ENCODE measurements at places on chromosomes 3 and 15.

- no peak for DNase-seq
Observed at GRCh38 chr15:37581866-37582532, 352.4 kb upstream of the TMCO5A start.

DNA sequence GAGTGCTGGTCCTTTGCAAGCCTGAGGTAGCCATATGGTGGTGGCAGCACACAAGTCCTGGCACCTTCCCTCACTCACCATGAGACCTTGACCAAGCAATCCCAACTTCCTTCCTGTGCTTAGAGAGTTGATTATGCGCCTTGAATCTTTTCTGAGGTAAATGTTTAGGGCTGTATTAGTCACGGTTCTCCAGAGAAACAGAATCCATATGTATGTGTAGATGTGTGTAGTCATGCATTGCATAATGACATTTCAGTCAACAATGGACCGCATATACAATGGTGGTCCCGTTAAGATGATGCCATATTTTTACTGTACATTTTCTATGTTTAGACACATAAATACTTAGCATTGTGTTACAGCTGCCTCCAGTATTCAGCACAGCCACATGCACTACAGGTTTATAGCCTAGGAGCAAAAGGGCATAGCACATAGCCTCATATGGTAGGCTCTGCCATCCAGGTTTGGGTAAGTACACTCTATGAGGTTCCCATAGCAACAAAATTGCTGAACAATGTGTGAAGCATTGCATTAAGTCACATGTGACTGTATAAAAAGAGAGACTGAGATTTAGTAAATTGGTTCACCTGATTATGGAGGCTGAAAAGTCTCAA lies 20.2 kb upstream of the NUP210 start:
- no peak for DNase-seq

DNA sequence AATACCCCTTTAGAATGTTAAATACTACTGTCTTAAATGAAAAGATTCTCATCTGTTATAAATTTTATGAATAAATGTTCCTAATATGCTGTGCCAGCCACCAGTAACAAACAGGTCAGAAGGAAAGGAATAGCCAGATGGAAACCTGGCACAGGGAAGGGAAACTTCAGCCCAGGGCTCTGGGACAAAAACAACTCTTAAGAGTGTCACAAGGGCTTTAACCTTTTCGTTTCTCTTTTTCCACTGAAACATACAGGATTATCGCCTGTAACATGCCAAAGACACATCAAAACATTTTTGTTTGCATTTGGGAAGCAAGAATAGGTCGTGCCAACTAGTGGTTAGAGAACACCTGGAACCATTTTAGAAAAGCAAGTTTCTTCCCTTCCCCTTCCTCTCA lies 109.0 kb upstream of the NEDD4 start:
- DNase-seq = no peak

DNA sequence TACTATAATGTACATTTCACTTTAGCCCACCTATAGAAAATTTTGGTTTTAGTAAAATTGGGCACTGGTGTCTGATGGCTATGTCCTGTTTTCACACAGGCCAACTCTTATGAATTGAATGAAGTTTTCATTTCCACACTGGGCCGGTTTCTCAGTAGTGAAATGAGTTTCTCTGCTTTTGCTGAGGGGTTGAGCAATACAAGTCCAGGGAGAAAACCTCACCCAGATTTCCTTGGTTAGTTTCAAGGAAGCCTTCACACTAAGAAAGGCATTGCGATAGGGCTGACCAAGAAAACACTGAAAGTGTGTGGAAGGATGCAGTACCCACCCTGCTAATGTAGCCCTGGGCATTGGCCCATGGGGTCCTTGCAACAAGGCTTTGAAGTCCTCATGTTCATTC lies 331.5 kb upstream of the CFAP20DC start:
- DNase-seq = no peak

GRCh38 chr3:31157893-31158620 lies 263.6 kb upstream of the GADL1 start:
- DNase-seq = no peak

GRCh38 chr15:65494076-65494475 lies 23.4 kb downstream of the DPP8 start:
- no peak for DNase-seq

DNA sequence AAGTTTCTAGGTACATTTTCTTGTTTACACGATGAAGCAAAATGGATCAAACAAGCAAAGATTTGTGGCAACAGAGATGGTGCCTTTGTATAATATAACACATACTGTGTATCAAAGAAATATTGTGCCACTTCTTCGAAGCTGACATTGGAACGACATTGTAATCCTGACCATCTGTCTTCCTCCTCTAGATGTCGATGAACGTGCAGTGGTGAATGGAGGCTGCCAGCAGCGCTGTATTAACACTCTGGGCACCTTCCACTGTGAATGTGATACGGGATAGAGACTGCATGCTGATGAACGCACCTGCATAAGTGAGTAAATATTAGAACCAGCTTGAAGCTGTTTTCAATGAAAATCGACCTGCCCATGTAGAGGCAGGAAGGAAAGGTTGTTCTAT lies 613.3 kb upstream of the GOLIM4 start:
- no peak for DNase-seq

DNA sequence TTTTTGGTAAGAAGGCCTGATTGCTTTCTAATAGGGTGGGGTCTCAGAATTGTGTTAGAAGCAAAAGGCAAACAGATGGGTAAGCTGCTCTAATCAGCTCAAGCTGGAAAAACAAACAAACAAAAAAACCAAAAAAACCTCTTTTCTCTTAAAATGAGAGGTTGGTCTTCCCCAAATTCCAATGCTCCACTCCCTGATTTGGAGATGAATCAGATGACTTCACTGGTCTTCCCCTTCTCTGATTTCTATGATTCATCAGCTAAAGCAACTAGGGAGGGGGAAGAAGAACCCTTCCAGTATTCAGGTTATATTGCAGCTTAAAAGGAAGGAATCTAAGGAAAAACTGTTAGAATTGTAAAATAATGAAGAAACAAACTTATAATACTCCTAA lies 9.6 kb upstream of the ANXA2 start:
- DNase-seq = no peak

DNA sequence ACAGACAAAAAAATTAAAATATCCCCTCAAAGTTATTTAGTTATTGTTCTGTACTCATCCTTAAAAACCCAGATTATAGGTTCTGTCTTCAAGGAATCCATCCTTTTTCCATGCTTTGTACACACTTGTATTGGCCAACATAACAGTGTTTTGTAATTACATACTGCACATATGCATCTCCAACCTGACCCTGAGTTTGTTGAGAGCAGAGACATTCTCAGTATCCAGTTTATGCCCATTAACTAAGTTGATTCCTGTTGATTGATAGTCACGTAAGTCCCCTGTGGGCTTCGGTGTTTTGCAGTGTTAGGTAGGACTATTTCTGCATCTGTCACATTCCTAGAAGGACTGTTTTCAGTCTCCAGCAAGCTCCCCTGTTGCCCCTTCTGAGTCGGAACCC lies 33.6 kb downstream of the MOBP start:
- DNase-seq = no peak

DNA sequence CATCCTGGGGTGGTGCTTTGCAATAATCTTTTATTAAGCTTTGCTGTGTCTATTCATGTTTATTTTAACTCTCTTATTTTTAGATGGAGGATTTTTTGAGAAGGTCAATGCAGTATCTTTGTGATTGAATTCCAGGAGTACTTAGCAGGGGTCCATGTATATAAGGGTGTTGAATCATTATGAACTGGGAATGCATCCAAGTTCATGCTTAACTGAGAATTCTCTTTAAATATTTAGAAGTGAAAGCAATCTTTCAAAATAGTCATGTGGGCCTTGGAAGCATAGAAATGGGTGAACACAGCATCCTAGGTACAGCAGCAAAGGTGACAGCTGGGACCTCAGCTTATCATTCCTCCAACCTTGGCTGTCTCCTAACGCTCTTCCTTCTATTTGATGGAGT lies 27.3 kb downstream of the SPTSSB start:
- DNase-seq = no peak

DNA sequence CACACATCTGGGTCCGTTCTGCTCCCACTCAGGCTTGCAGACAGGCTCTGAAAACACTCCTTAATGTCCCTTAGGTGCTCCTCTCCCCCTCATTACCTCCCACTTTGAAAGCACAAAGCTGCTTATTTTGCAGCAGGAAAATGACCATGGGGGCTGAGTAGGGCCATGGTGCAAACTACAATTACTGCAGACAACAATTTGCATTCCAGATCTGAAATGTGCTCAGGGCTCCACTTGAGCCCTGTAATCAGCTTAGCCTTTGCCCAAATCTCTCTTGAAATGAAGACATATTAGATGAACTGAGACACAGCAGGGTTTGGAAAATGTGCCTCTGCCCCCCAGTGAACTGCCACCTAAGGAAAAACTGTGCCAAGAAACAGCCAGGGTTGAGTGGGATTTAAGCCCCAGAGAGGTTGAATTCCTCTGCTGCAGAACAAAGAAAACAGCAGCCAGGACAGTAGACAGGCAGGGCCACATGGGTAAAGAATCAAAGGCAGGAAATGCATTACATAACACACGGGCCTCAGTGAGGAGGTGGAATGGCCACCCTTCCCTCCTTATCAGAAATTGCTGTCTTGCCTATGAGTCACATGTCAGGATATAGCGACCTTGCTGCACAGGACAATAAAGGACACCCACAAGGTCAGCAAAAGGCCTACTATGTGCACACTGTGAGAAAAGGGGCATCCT lies 126.8 kb upstream of the ARHGEF3 start:
- no peak for DNase-seq

DNA sequence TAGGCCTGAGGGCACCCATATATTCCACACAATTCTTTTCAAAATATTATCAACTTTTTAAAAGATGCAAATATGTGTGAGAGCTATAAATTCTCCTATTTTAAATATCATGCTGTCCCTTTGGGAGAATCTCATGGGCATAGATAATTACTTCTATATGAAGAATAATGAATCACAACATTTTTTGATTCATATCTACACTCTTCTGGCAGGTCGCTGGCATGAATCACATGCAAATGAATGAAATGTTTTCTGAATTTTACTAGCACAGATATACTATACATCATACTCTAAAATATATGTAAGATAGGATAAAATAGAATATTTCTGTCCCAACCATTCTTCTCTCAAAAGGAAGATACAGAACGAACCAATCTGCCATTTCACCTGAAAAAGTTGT lies 277.7 kb upstream of the KCNH8 start:
- no peak for DNase-seq

DNA sequence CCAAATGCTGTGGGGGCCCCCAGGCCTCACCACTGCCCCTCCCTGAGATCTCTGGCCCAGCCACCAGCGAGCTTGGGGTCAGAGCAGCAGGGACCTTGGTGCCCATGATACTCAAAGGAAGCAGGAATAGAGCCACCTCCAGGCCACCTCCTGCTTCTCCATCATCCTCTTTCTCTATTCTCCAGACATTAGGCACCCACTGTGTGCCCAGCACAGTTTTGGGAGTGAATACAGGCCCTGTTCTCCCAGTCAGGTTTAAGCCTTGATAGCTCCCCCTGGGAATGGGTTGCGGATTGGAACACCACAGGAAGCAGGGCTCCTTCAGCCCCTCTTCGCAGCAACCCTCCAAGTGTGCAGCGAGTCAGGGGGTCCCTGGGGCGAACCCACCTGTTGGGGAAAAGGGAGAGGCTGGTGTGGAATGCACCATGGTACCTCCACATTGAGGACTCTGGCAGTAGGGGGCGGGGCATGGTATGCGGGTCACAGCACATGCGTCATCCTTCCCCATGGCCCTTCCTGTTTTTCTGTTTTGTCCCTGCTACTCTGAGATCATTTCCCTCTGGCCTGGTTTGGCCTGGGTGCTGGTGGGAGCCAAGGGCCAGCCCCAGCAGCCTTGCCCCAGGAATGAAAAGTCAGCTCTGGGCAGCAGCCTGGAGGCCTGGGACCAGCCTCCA lies 14.2 kb upstream of the SEMA3B start:
- DNase-seq = no peak

DNA sequence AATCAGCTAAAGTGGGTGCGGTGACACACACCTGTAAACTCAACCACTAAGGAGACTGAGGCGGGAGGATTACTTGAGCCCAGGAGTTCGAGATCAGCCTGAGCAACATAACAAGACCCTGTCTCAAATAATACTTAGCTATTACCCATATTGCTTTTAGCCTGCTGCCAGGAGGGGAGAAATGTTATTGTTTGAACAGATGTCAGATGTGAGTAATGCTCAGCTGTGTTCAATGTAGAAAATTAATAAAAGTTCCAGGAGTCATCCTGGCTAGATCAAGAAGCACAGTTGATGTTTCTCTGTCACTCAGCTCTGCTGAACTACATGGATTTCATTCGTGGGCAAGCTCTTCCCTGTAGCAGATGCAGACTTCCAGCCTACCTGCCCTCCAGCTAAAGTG lies 22.2 kb downstream of the LSM3 start:
- DNase-seq = no peak

DNA sequence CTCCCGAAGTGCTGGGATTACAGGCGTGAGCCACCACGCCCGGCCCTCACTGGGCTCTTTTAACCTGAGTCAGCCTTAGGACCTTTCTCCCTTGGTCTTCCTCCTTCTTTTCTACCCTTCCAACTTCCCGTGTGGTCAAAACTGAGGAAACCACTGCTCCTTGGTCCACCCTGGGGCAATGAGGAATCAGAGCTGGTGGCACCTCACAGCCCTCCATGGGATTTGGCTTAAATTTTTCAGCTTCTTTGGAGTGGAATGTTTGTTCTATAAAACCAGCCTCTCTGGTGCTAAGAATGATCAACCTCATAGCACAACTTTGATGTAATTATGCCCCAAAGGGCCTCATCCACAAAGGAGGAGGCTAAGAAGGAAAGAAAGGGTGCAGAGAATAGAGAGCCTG lies 76.6 kb upstream of the CFAP20DC start:
- no peak for DNase-seq

- DNase-seq = no peak
Observed at GRCh38 chr3:74426571-74426970, 187.9 kb downstream of the CNTN3 start.

- no peak for DNase-seq
Observed at GRCh38 chr15:39878406-39878785, 41.7 kb downstream of the GPR176 start.

GRCh38 chr3:185733980-185734724 lies 90.7 kb downstream of the IGF2BP2 start:
- DNase-seq = no peak

- DNase-seq = no peak
Observed at GRCh38 chr3:66761093-66761780, 236.9 kb upstream of the KBTBD8 start.

- no peak for DNase-seq
Observed at GRCh38 chr3:77045686-77046085, 5.8 kb downstream of the ROBO2 start.

- no peak for DNase-seq
Observed at GRCh38 chr3:29618395-29619282, 337.8 kb downstream of the RBMS3 start.

DNA sequence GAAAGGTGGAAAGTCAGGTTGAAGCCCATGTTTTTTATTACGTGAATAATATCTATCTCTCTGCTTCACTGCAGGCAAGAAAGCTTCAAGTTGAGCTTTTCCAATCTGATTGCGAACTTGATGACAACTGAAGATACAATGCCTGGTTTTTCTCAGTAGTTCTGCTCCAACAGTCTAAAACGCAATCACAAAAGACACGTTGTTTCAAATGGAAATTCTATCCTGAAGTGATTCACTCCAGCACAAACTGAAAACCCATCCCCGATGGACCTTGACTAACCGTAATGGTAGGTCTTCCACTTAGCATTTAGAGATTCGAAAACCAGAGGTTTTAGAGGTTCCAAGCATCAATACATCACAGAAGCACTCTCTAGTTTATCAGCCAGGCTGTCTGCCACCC lies 10.6 kb downstream of the B4GALT4 start:
- no peak for DNase-seq

GRCh38 chr3:56135941-56136340 lies 332.3 kb downstream of the ERC2 start:
- DNase-seq = no peak
